ENCODE measurements at places on chromosomes 6 and 20. TPM values are rescaled to one million over a fixed set of nuclear protein-coding genes. Genes with fewer than 3 reads are reported as not detected.

DNA sequence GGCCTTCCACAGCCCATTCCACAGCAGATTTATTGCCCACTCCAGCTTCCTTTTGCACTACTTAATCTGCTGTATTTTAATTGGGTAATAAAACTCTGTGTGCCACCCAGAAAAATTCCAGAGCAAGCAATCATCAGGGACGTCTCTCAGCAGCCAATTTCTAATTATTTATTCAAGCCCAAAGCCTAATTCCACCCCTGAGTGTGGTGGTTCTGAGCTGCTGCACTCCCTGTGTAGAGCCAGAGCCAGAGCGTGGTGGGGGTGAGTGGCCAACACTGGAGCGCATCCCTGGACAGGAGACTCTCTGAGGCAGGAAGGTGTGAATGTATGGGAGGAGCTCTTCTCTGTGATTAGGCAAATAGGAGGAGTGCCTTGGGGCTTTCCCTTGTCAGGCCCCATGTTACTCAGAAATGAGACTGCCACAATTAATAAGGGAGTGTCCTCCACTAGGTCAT, 66.1 kb downstream of the CD24 start:
- DNase-seq = no peak

- no peak for DNase-seq
These were observed 12.2 kb upstream of the C6orf132 start for GRCh38 chr6:42154461-42155209.

DNA sequence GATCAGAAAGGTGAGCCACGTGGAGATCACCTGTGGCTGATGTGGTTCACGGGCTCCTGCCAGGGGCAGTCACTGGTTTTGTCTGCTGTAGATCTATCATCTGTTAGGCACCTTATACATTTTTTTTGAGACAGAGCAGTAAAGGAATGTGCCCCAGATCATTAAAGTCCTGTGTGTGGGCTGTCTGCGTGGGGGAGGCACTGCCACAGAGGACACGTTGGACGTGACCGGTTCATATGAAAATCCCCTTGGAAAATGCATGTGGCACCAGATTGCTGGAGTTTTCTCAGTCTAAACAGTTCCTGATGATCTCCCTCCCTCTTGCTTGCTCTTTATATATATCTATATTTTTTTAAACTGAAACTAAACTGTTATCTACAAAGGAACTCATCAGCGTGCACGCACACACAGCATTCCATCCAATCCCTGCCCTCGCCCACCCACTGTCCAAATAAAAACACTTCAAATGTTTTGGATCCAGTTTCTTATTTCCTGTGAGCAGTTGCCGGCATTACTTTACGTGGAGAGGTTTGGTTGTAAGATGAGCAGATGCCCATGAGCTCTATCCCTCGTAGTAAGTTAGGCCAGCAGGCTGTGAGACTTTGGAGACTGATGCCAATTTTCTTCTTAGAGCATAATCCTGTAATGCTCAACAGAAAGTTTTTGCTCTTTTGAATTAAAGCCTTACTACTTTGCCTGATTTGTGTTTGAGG, 161.6 kb upstream of the EXOC2 start:
- no peak for DNase-seq

DNA sequence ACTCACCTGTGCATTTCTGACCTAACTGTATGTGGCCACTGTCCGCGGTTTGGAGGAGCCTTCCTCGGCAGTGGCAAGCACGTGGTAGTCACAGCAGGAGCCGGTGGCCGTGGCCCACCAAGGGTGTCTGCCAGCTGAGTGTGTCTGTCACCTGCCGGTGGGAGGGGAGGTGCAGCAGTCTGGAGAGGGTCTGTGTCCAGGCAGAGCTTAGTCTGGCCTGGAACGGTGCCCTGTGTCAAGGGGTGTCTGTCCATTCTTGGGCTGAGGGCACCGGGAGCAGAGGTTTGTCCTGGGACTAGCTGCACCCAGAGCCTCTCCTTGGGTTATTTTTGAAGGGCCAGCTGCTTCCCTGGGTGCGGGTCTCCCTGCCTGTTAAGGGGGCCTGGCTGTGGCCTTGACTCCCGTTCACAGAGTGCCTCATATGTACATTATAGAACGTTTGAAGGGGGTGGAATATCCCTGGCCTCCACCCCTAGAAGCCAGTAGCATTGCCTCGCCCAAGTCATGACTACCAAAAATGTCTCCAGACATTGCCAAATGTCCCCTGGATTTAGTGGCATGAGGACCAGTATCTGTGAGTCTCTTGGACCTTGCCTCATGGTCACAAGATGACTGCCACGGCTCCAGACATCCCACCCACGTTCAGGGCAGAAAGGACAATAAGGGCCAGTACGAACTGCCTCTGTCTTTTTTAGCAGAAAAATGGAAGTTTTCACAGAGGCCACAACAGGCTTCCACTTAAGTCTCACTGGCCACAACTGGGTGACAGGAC, 5.2 kb downstream of the RBM38 start:
- DNase-seq = no peak

GRCh38 chr6:18121580-18122127, 823 bp downstream of the NHLRC1 start:
- no peak for DNase-seq

DNA sequence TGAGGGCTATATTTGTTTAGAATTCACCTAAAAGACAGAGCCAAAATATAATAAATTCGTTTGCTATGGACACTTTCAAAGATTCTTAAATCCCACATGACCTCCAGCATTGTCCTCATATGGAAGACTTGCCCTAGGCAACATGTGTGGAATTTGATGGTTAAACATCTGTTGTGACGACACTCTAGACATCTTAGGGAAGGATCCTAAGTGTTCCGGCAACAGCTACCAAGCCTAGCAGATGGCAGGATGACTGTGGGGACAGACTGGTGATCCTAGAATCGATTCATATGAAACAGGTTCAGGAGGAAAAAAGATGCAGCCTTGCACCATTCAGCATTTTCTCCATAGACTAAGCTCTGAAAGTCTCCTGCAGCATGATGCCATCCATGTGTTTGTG, 77.6 kb upstream of the BACH2 start:
- DNase-seq = no peak

Gene DLL1
- 16.6 TPM for total RNA-seq

Gene CDH4
- under 0.01 TPM for total RNA-seq
